ENCODE measurements at places on chromosomes 1 and 21.

- no peak for DNase-seq
These were observed 192.2 kb upstream of the C8B start for GRCh38 chr1:57157818-57158603.

DNA sequence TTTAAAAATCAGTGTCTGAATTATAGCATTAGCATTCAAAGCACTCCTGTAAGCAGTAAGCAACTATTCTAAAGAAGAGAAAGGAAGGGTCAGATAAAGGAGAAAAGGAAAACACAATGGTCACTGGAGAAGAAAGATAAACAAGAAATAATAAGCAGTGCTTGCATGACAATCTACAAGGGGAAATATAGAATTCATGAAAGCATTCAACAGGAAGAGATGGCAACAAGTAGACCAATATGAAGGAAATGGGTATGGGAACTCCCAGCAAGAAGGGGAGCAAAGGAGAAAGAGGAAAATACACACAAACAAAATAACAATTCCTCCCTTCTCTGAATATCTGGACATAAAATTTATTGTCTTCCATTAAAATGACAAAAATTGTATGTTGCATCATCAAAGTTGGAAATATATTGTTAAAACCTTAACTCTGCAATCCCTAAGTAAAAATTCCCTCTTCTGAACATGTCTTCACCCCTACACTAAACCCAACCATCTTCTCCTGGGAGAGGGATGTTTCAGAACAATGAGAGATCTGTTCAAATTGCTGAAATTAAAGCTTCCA is 206.3 kb upstream of the SAMSN1 start:
- DNase-seq, result no peak

GRCh38 chr1:226902601-226903000 is 32.2 kb downstream of the PSEN2 start:
- no peak for DNase-seq

- no peak for DNase-seq
These were observed 41.5 kb downstream of the CHIA start for GRCh38 chr1:111332190-111332589.

DNA sequence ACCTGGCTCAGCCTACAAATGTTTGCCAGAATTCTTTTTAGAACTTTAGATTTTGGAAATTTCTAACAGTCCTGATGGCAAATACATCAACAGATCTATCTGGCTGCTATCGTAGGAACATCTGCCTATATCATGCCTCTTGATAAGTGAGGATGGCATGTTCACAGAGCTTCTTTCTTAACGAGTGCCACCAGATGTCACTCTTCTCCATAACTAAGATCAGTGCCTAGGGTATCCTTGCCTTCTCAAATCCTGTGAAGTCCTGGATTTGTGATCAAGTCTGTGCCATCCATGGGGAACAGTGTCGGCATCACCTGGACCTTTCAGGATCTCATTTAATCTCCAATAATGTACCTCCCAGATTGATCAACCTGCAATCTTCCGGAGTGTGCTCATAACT is 36.5 kb upstream of the CD5L start:
- DNase-seq, result peak; percentile 33

DNA sequence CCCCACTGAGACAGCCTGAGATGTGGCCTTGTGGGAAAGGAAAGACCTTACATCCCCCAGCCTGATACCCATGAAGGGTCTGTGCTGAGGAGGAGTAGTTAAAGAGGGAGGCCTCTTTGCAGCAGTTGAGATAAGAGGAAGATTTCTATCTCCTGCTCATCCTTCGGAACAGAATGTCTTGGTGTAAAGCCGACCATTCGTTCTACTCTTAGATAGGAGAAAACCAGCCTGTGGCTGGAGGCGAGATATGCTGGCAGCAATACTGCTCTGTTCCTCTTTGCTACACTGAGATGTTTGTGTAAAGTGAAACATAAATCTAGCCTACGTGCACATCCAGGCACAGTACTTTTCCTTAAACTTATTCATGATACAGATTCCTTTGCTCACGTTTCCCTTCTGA is 1.5 kb upstream of the CCDC27 start:
- no peak for DNase-seq

GRCh38 chr1:50278961-50279360 is 144.3 kb downstream of the DMRTA2 start:
- DNase-seq, result no peak

DNA sequence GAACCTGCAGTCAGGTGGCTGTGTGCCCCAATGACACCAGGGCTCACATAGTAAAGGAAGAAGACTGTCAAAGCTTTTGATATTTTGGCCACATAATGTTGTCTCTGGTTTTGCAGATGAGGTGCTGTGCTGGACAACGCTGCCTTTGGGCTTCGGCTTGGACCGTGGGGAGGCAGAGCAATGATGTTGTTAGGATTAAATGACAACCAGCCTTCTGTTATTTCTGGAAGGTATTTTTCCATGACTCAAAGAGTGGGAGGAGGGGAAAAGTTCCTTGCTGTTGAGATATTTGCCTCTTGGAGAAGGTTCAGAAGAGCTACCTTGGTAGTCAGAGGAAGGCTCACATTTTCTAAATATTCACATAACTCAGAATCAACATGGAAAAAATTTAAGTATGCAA is 187.3 kb upstream of the GALNT2 start:
- DNase-seq, result no peak

GRCh38 chr1:159821171-159821867 is 5.4 kb upstream of the SLAMF8 start:
- no peak for DNase-seq

Data from NCI-H1105 (cell line).